ENCODE measurements at places on chromosomes 7 and 10. TPM values are rescaled to one million over a fixed set of nuclear protein-coding genes. Genes with fewer than 3 reads are reported as not detected.

EZH2 gene
- 87.7 TPM for total RNA-seq

- H3K27me3 ChIP-seq, result no peaks in the 10 kb centered on the region
- H3K4me3 ChIP-seq, result no peak overlapping the region
- peaks cover 22% of the 10 kb centered on the region for H3K4me1 ChIP-seq
- peaks cover 3% of the 10 kb centered on the region for H3K36me3 ChIP-seq
- peak; percentile 64 for DNase-seq
- H3K27ac ChIP-seq, result peak overlapping the region; percentile 74
Measured at GRCh38 chr10:31745612-31746376, 182.8 kb downstream of the ARHGAP12 start.

DLX5 gene
- not detected for total RNA-seq

GRCh38 chr7:91582799-91583477 is 297.6 kb downstream of the MTERF1 start:
- no peak for DNase-seq
- no peaks in the 10 kb centered on the region for H3K4me1 ChIP-seq
- no peaks in the 10 kb centered on the region for H3K36me3 ChIP-seq
- H3K4me3 ChIP-seq, result no peak overlapping the region
- H3K27ac ChIP-seq, result no peak overlapping the region

- DNase-seq, result no peak
- H3K4me3 ChIP-seq, result no peak overlapping the region
- H3K27me3 ChIP-seq, result no peaks in the 10 kb centered on the region
- no peaks in the 10 kb centered on the region for H3K4me1 ChIP-seq
- no peak overlapping the region for H3K27ac ChIP-seq
Measured at GRCh38 chr10:86659161-86659691, 4.9 kb downstream of the OPN4 start.

ZNF727 gene
- not detected for total RNA-seq

SORCS1 gene
- not detected for total RNA-seq

DNA sequence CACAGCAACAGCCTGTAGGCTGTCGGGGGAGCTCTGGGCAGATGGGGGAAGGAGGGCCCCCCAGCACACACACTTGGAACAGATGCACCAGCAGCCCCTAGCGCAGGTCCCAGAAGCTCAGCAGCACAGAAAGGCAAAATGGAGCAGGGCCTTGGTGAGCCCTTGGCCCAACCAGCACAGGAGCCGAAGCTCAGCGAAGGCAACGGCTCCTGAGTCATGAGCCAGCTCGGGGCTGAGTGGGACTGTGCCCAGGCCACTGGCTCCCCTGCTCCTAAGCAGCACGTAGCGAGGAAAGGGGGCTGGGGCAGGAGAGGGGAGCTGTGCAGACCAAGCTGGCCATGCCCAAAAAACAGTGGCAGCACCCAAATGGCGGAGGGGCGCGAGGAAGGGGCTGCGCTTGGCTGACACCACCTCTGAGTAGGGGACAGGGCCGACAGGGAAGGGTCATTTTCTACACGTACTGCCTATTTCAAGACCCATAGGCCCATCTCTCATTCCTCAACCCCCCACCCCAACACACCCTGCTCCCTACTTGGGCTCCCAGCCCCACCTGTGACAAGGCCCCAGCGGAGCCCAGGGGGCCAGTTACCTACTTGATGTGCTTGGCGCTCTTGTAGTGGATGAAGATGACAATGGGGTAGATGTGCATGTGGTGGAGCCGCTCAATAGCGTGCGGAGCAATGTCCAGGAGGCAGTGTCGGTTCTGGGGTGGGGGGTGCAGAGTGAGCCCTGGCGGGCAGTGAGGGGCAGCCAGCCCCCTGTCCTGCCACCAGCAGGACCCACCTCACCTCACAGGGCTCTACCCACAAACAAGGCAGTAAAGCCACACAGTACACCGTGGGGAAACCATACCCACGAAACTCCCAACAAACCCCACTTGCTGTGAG is 132.1 kb downstream of the DLG5 start:
- H3K27me3 ChIP-seq, result peaks cover 5% of the 10 kb centered on the region
- peaks cover 7% of the 10 kb centered on the region for H3K4me1 ChIP-seq
- H3K36me3 ChIP-seq, result no peaks in the 10 kb centered on the region
- DNase-seq, result no peak

ERCC6 gene
- total RNA-seq, result 29.2 TPM
